Stimulated activated CD8-positive, alpha-beta memory T cell treated with anti-CD3 and anti-CD28 coated beads, Interleukin-7, amount 100 ng/mL, for 24 hours (primary cell): ENCODE measurements at places on chromosomes 2 and 18.

DNA sequence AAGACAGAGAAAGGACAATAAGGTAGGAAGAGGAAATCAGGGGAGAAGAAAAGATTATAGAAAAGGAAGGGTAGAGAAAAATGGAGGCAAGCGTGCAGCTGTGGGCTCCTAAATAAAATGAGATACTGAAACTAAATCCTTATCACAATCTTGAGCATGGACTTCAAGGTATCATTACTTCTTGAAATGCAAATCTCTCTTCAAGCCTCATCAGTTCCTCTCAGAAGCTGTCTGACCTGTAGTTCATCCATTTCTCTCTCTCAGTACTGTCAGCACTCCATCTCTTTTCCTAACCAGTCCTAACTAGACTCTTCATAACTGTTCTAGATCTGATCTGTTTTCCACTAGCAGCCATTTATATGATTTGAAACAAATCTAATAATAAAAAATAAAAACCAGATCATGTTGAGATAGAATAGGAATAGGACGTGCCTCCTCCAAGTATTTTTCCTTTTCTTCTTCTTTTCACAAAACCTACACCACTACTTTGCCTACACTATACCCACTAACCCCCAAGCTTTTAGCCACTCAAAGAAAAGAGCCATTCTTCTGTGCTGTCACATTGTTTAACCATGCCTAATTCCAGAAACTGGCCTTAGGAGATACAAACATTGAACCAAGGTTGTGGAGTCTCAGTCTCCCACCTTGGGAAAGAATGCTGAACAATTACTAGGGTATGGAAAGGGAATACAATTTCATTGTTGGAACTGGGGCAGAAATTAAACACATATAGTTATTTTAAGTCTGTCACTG lies 21.1 kb downstream of the BABAM2 start:
- DNase-seq: no peak

DNA sequence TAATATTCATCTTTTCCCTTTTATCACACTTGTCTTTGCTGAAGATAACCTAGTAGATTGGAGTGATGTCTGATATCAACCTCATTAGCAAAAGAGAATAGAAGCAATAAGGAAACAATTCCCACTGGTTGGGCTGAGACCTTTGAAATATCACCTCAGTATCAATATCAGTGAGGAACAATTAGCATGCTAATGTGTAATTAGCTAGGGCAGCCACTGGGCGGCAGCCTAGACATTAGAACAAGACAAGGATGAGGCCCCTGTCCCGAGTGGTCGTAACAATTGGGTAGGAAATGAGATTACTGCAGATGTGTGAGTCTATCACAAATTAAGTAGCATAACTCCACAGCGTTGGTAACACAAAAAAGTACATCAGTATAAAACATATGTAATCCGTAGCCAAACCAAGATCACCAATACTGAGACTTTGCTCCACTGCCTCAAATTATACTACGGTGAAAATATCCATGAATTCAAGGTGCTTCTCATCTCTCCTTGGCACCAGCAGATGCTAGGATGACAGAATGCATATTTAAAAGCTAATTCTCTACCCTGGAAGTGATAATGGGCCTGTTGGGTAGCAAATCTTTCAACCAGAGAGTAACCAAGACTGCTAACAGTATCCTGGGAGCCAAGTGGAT lies 99.1 kb downstream of the ALPK2 start:
- DNase-seq: peak; percentile 51

DNA sequence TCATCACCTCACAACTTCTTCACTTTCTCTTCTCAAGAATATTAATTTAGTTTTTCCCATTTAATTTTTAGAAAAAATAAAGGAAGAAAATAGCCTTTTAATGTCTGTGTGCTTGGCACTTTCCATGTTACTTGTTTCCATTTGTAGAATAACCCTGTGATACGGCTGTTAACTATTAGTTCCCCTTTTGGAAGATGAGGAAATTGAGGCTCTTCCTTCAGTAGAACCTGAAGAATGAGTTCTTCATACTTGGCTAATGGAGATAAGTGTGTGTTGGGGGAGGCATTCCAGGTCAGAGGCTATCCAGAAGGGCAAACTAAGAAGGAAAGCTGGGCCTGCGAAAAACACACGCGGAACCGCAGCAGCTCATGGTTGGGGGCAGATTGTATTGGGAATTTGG lies 38.3 kb downstream of the ZNF532 start:
- no peak for DNase-seq

- no peak for DNase-seq
Observed at GRCh38 chr2:213848631-213849030, 562.2 kb upstream of the VWC2L start.

GRCh38 chr2:71005271-71006202 lies 10.9 kb upstream of the TEX261 start:
- no peak for DNase-seq

DNA sequence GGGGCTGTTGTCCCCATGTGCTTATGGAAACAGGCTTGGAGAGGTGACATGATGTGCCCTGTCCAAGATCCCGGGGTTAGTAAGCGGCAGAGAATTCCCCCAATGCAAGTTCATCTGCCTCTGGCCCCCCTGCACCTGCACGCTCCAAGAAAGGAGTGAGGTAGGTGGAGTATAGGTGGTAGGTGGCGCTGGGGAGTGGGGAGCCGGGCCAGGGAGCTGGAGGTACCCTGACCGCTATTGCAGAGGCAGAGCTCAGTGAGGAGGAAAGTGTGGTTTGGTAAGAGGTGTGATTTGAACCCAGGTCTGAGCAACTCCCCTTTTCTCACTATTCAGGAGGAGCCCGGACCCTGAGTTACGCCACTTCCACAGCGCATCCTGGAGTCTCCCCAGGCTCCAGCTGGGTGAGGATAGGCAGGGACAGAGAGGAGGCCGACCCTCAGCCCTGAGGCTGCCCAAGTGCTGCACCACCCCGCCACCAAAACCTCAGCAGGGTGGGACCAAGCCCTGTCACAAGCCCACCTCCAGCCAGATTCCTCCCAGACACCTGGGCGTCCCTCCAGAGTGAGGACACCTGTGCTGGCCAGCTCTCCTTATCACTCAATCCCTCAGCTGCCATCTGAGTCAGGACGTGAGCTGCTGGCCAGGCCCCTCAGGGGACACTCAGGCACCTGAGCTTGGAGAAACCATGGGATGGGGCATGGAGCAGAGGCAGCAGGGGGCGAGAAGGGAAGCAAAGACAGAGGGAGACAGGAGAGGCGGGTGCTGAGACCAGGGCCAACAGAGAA lies 5.6 kb downstream of the HAAO start:
- no peak for DNase-seq

DNA sequence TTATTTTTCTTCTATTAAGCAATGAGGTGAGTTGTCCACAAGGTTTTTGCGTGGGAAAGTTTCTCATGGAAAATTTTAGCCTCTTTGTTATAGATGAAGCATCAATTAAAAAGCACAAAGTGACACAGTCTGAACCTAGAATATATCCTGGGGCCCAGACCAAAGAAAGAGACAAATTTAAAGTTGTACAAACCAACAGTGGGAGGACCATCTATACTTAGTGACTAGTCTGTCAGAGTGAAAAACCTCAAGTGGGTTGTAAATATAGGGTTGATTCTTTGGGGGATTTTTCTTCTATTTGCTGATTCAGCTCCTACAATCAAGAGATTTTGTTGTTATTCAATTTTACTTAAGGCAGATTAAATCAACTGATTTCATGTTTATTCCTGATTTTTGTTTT lies 256.2 kb downstream of the SATB2 start:
- no peak for DNase-seq

DNA sequence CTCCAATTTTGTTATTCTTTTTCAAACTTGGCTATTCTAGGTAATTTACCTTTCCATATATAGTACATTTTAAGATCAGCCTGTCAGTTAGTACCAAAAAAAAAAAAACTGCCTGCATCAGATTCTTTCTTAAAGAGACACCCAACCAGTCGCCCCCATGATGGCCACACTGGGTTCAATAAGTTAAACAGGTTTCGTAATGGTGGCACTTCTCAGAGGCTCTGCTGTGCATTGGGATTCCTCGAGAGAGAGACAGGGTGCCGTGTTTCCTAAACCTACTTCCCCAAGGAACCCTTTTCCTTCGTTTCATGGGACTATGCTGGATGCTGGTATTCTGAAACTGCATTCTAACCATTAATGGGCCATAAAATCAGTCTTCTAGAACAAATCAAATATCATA lies 37.4 kb downstream of the MYO7B start:
- DNase-seq: no peak

DNA sequence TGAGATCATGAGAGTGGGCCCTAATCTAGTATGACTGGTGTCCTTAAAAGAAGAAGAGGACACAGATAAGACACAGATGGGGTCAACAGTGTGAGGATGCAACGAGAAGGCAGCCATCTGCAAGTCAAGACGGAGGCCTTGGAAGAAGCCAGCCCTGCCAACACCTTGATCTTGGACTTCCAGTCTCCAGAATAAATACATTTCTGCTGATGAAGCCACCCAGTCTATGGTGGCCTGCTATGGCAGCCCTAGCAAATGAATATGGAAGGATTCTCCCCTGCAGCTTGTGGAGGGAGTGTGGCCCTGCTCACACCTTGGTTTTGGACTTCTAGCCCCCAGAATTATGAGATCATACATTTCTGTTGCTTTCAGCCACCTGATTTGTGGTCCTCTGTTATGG lies 12.3 kb downstream of the CTIF start:
- DNase-seq: no peak

- DNase-seq: no peak
Observed at GRCh38 chr2:174764280-174765255, at the start of gene CHRNA1. TSS of gene CHRNA1 (minus strand) at chr2:174764472. CDS start at chr2:174764394, 78 bp downstream.

GRCh38 chr18:11146947-11147345 lies 2.4 kb downstream of the PIEZO2 start:
- no peak for DNase-seq

DNA sequence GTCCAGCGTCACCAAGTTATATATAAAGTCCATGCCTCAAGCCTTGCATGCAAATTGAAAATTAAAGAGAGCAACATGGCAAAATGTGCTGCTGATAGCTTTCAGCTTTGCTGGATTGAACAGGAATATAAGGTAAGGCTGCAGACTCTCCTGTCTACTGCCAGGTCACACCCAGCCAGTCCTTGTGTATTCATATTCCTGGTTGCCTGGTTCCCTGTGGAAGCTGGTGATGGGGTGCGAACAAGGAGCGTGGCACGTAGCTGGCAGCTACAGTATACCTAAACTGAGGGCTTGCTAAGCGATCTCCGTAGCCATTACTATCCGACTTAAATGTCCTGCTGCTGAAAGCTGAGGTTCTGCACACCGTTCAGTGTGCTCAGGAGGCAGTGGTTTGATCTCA lies 50.1 kb upstream of the NOSTRIN start:
- no peak for DNase-seq

DNA sequence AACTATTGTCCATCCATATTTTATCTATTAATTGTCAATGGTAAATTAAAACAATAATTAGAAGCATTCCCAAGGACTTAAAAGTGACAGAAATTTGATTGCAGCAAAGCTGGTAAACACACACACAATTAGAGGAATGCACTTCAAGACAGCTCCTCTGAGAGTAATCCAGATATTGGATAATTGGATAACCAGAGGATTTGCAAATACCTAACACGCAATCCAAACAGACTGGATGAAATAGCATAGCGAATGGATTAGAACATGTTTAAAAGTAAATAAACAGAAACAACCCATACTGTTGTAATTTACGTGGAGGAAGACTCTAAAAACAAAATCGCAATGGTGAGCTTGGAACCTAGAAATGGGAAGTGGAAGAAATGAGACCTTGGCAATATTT lies 239.8 kb downstream of the METTL4 start:
- no peak for DNase-seq

GRCh38 chr2:27320958-27321543 lies 1.8 kb downstream of the MPV17 start:
- DNase-seq: no peak

GRCh38 chr2:28148566-28148965 lies 244.1 kb upstream of the FOSL2 start:
- no peak for DNase-seq

DNA sequence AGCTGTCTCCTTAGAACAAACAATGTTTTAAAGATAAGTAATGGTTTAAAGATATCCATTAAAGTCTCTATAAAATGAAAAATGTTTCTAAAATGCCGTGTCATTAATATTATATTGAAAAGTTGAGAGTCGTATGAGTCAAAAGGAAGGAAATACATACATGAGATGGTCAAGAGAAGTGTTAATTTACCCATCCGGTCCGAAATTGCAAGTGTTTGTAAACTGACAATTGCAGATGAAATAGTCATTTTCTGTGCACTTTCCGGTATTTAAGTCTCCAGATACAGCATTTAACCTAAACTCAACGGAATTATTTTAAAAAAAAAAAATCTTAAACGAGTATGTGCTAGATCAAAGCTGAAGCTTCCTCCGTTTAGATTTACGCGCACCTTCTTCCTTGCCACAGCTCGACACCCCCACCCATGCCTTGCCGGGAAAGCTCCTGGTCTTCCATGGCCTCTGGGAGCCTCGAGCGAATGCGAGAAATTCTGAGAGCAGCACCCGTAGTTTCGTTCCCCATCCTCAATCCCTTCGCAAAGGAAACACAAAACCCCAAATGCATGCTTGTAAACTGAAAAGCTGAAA lies 1.8 kb downstream of the DSC3 start:
- no peak for DNase-seq

DNA sequence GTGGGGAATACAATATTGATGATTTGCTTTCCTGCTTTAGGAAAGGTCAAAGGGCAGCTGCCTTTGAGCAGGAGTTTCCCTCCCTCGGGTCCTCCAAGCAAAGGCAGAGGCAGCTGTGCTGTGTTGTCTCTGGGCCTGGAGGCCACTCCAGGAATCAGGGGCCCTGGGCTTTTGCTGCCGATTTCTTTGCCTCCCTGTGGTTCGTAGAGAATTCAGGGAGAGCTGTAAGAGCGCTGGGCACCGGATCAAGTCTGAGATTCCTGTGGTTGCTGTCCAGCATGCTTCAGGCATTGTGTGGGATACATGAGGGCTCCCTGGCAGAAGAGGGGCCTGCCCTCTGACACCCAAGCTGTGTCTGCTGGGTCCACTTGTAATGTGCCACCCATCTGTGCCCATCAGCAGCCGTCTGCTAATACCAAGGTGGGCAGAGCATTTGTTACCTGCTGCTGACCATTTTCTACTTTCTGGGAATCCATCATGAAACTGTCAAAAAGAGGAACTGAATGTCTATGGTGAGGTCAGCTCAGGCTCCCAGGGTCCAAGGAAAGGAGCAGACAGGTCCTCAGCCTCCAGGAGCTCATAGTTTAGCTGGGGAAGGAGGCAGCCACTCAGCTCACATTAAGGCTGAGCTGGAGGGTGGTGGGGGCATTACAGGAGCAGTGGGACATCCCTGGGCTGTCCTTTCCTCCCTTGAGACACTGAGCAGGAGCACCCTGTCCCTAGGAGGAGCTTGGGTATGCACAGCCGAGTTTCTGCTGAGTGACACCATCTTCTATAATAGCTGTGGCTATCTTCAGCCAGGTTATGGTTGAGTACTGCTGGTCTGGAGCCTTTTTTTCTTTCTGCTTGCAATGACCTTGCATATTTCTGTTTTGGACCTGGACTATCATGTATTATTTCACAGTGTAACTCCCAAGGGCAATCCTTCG lies 68.5 kb downstream of the CTIF start:
- DNase-seq: no peak

DNA sequence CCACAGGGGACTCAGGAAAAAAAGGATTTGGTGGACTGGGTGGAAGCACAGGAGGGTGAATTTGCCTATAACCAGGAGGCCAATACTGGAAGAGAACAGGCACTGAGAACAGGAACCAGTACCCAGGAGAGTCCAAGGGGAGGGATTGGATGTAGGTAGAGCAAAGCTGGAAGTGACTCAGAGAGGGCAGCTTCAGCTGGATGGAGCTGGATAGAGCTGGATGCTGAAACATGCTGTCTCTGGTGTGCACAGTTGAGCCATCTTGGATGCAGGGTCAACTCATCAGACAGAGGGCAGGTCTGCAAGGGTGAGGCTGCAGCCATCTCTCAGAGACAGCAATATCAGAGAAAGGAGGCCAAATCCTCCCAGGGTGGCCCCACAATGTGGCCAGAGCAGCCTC lies 134.0 kb downstream of the GALNT14 start:
- DNase-seq: no peak
